ENCODE measurements at places on chromosomes 1 and 21.

DNA sequence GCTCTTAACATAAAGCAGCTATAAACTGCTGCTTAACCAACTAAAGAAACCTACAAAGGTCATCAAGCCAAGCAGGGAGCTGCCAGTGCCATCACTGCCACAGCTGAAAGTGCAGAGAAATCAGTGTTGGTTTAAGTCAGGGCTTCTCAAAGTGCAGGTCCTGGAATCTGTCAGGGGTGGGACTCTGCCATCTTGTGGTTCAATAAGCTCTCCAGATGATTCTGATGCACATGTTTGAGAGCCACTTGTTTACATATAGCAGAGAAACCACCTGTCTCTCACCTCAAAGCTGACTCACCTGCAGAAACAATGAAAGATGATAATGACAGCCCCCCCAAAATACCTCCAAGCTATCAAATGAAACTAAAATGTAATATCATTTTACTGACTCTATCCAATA lies 49.3 kb downstream of the SH3GLB1 start:
- DNase-seq, result no peak

GRCh38 chr1:100404821-100405220 lies 52.5 kb downstream of the CDC14A start:
- no peak for DNase-seq

GRCh38 chr1:29236712-29237128 lies 398 bp downstream of the PTPRU start:
- peak; percentile 28 for DNase-seq

- no peak for DNase-seq
Observed at GRCh38 chr1:201990427-201990826, 8.0 kb downstream of the RNPEP start.

GRCh38 chr1:11229203-11229602 lies 33.1 kb downstream of the MTOR start:
- DNase-seq, result no peak

DNA sequence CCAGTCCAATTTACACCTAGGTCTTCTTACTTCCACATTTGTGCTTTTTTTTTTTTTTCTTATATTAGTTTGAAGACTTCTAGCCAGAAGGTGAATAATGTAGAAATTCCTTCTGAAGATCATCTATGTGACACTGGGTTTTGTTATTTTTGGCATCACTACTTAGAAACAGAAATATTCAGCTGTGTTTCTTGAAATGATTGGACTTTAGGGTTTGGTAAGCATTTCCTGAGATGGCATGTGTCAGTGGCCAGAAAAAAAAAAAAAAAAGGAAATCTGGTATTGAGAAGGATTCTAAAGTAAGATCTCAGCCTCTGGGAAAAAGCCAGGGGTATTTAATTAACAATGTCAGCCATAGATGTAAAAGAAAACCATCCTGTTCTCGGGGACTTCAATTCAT lies 43.4 kb upstream of the LRRC8C start:
- DNase-seq, result no peak

- DNase-seq, result peak; percentile 59
Observed at GRCh38 chr1:13965770-13966398, 265.9 kb downstream of the PRDM2 start.

GRCh38 chr1:9345922-9346321 lies 53.2 kb downstream of the SPSB1 start:
- DNase-seq, result no peak

GRCh38 chr1:63893976-63894375 lies 120.2 kb downstream of the ROR1 start:
- DNase-seq, result no peak

DNA sequence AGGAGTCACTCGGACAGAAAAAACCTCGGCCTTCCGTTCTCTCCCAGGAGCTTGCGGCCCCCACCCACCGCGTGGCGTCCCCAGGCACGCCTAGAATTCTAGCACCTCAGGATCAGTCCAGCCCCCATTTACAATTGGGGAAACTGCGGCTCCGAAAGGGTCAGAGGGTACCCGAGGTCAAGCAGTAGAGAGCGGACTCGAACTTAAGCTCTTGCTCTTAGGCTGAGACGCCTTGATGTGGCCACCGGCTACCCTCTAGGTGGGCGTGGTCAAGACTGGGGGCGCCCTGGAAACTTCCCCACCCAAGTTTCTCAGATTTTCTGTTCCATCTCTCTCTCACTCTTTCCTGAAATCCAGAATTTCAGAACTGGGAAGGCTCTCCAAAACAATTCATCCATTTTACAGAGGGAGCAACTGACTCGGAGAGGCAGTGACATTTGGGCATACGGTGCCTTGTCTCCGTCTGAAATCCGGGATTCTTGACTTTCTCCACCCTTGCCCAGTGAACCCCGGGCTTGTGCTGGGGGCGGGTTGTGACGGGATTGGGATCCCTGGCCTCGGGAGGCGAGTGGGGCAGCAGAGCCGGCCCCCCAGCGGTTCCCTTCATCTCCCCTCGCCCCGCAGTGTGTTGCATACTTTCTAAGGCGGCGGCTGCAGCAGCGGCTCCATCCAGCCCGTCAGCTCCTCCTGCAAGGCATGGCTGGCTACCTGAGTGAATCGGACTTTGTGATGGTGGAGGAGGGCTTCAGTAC lies 777 bp downstream of the AZIN2 start:
- DNase-seq, result no peak

DNA sequence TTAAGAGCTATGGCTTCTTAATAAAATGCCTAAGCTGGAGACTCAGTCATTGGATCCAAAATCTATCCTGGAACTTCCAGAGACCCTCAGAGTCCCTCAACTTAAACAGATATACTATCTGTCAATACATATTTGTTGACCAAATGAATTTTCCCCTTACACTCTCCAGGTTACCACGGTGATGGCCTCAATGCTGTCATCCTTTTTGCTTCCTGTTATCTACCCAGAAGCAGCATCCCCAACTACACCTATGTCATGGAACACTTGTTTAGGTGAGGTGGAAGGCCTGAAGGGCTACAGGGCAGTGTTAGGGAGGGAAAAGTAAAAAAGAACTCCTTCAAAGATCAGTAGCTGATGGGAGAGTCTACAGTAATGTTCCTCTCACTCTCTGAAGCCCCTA lies 4.4 kb upstream of the C1orf56 start:
- no peak for DNase-seq

GRCh38 chr1:174197547-174197946 lies 38.2 kb downstream of the RABGAP1L start:
- no peak for DNase-seq

DNA sequence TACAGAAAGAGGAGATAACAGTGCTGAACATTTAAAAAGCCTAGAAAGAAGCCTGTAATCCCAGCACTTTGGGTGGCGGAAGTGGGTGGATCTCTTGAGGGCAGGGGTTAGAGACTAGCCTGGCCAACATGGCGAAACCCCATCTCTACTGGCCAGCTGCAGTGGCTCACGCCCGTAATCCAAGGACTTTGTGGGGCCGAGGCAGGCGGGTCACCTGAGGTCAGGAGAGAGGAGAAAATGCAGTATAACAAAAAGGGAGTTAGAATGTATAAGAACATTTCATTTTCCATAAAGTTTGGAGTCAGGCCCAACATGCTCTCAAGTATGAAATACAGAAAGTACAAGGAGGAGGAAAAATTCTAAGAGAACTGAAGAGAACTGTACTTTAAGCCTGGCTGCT lies 134.5 kb downstream of the SMYD3 start:
- DNase-seq, result no peak

- DNase-seq, result no peak
Observed at GRCh38 chr21:41147979-41148355, 20.0 kb upstream of the BACE2 start.

GRCh38 chr1:211527888-211528287 lies 35.9 kb upstream of the RD3 start:
- no peak for DNase-seq

GRCh38 chr1:25556791-25557476 lies 13.5 kb downstream of the LDLRAP1 start:
- DNase-seq, result peak; percentile 57

DNA sequence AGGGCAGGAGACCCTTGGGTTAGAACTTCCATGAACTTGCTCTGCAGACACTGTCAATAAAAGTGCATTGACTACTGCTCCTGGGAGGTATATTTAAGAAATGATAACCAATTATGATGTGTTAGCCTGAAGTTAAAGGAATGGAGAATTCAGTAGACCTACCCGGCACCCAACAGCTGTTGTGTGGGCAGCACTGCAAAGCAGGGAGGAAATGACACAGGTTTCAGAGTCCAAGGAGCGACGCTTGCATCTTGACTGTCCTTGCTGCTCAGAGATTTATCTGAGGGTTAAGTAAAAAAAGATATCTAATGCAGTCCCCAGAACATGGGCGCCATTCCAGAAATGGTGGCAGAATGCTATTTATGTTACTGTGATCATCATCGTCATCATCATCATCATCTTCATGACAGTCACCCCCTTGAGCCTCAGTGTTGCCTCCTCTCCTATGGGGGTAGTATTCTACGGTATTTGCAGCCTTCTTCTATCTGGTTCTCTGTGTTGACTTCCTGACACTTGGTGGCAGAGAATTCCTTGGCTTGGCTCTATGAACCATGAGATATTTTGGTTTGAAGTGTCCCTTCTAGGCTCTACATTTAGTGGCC lies 225.9 kb downstream of the KAZN start:
- no peak for DNase-seq

GRCh38 chr1:54327386-54328065 lies 78.7 kb downstream of the SSBP3 start:
- peak; percentile 55 for DNase-seq

DNA sequence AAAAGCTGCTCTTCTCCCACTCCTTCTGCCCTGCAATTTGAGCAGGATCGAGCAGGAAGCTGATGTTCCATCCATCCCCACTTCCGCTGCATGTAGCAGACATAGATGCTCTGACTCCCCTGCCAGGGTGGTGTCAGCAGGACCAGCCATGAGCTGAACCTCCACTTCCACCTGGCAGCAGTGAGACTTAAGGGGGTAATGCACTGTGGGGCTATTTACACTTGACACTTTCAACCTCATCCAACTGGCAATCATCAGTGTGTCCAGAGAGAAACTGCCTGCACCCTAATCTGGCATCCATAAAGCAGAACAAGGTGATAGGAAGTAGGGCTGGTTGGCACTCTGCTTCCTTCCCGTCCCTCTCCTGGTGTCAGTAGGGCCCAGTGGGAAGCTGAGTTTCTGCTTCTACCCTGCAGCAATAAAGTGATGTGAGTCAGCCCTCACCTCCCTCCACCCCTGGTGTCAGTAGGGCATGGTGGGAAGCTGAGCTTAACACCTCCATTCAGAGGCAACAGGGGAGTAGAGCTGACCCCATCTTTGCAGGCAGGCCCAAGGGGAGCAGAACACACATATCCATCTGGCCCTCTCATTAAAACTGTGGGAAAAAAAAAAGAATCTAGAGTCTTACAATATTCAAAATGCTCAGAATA lies 272.3 kb downstream of the PTPRU start:
- no peak for DNase-seq

- no peak for DNase-seq
Observed at GRCh38 chr1:216805953-216806352, 82.7 kb upstream of the ESRRG start.

GRCh38 chr1:37474046-37474696 lies at the start of gene ZC3H12A:
TSS of gene ZC3H12A (plus strand) at chr1:37474580. CDS start at chr1:37475497, 917 bp downstream.
- DNase-seq, result peak; percentile 85

GRCh38 chr1:208027861-208028260 lies 116.9 kb upstream of the CD34 start:
- DNase-seq, result no peak

DNA sequence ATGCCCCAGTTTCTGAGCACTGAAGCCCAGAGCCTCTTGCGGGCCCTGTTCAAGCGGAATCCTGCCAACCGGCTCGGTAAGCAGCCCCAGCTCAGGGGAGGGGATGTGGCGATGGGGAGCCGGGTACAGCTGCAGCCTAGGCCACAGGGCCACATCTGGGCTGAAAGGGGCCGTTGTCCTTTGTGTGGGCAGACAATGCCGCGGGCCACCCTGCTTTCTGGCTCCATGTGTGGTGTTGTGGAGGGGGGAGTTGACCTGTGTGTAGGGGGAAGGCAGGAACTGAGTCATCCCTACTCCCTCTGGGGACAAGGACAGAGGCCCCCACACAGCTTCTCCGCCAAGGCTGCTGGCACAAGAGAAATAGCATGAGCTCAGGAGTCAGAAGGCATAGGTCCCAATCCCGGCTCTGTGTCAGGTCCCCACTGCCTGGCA lies 26.0 kb downstream of the RPS6KA1 start:
- no peak for DNase-seq

DNA sequence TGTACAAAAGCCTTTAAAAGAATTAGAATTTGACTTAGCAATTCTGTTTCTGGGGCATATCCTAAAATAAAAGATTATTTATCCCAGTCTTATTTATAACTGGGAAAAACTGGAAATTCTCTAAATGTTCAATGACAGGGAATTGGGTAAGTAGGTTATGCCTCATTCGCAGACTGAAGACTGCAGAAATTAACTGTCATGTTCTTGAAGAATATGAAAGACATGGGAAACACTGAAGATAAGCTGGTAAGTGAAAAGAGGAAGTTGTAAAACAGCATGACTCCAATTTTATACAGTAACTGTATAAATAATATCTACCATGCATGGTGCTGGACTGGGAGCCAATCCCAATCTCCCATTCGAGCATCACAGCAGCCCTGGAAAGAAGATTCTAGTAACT lies 50.6 kb upstream of the SLC2A1 start:
- DNase-seq, result no peak

- no peak for DNase-seq
Observed at GRCh38 chr1:33727310-33727709, 136.6 kb upstream of the HMGB4 start.

GRCh38 chr1:231695439-231696255 lies 69.1 kb downstream of the DISC1 start:
- DNase-seq, result peak; percentile 63

GRCh38 chr21:43573921-43574320 lies 85.4 kb downstream of the HSF2BP start:
- DNase-seq, result no peak

GRCh38 chr1:90187323-90187585 lies 192.3 kb downstream of the ZNF326 start:
- DNase-seq, result no peak

DNA sequence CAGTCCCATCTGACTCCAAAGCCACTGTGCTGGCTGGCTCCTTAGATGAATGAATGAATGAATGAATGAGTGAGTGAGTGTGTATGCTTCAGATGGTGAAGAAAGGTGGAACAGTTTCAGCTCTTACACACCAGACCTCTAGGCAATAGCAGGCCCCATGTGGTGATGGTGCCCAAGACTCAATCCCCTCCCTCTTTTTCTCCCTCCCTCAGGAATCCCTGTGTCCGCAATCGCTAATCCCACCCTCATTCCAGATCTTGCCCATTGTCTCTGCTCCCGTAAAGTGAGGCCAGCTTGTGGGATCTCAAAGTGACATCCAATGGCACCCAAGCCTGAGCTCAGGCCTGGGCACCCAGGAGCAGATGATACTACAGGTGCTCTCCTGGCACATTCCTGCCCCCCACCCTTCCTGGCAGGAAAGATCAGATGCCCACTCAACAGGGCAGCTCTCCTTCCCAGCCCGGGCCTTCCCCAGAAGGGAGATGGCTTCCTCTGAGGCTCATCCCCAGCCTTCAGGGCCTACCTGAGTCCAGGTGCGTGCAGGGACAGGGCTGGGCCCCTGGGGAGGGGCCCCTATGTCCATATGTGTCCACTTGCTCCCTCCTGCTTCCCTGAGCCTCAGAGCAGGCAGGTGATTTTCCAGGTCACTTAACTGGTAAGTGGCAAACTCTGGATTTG lies 106.4 kb downstream of the HMGB4 start:
- DNase-seq, result no peak

GRCh38 chr1:30450818-30451233 lies 272.6 kb downstream of the MATN1 start:
- DNase-seq, result no peak

- no peak for DNase-seq
Observed at GRCh38 chr1:160631983-160632625, 14.7 kb downstream of the SLAMF1 start.

All from fibroblast of lung (primary cell).